ENCODE measurements at places on chromosomes 7 and 10.
A peak's percentile ranks its signal among the peaks of the same experiment; 100 is the strongest.

GRCh38 chr7:14760730-14761478 lies 141.6 kb downstream of the DGKB start:
- DNase-seq: no peak

GRCh38 chr10:132540456-132540855 lies 2.9 kb downstream of the INPP5A start:
- DNase-seq: no peak

GRCh38 chr10:59360605-59361405 lies 1.5 kb downstream of the FAM13C start:
- DNase-seq: no peak

DNA sequence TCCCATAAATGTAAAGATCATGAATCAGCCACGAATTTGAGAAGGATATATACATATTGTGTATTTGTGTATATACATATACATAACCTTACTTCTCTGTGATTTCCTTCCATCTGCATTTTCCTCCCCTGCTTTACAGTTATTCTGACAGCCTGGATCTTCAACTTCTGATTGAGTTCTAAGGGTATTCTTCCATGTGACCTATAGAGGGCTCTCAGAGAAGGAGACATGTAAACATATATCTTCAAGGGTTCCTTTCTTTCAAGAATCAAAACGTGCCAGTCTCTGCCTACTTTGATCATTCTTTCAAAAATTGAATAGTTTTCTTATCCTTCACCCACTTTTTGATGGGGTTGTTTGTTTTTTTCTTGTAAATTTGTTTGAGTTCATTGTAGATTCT lies 453.7 kb upstream of the POT1 start:
- no peak for DNase-seq

DNA sequence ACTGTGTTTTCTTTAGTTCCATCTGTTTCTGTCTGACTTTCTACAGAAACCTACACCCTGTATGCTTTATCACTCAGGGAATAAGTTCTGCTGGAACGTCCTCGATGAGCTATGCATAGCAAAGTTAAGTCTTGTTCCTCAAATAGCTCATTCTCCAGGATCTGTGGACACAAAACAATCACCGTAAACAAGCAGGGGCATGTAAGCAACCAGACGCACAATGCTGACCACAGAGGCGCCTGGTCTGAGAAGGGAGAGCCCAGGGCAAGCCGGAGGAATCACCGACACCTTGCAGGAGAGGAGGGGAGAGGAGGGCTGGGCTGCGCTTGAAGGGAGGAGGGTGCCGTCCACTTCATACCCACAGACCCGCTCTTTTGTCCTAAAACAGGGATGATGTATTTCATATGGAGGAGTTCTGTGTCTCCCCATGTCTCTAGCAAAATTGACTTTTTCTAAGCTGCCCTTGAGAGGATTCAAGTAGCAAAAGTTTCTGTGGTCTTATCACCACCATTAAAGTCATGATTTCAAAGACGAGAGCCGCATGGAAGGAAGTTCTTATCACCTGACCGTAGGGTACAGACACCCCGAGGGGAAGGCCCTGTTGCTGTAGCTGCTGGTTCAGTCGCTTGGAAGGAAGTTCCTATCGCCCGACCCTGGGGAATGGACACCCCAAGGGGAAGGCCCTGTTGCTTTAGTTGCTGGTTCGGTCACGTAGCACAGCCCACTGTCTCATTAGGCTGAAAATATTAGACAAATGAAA lies 14.3 kb downstream of the CALML3 start:
- no peak for DNase-seq

DNA sequence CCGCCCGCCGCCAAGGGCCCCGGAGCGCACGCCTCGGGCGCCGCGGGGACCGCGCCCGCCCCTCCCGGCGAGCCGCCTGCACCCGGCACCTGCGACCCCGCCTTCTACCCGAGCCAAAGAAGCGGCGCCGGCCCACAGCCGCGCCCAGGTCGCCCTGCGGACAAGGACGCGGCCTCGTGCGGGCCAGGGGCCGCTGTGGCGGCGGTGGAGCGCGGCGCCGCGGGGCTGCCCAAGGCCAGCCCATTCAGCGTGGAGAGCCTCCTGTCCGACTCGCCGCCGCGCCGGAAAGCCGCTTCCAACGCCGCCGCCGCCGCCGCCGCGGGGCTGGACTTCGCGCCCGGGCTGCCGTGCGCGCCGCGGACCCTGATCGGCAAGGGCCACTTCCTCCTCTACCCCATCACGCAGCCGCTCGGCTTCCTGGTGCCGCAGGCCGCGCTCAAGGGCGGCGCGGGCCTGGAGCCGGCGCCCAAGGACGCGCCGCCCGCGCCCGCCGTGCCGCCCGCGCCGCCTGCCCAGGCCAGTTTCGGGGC lies 3.5 kb downstream of the UNCX start:
- DNase-seq: no peak

DNA sequence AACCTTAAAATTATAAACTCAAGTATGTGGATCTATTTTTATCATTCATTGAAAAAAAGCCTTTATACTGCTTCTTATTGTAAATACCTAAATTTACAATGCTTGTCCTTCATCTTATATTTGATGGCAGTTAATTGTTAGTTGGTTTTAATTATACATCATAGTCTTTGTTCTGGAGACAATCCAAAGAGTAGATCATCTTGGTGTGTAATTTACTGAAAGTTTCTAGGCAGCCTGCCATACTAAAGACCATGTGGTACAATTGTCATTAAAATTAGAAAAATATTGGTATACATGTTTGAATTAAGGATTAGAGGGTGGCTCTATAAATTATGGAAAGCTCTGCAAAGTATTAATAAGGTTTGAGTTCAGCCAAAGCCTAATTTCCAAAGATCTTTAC lies 231.4 kb downstream of the KCND2 start:
- DNase-seq: no peak

DNA sequence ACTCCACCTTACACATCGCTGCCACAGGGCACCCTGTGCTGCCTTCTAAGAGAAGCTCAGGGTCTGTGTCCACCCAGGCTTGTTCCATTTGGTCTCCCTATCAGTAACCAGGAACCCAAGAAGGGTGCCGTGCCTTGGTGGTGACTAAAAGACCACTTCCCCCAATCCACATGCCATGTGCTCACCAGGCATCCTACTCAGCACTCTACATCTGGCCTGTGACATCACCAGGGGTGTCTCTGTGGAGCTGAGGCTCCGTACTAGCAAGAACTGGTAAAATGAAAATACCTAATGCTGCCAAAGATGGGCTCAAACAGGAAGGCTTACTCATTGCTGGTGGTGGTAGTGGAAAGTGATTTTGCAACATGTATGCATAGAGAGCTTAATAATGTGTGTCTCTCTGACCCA lies 19.0 kb upstream of the C10orf71 start:
- DNase-seq: no peak

DNA sequence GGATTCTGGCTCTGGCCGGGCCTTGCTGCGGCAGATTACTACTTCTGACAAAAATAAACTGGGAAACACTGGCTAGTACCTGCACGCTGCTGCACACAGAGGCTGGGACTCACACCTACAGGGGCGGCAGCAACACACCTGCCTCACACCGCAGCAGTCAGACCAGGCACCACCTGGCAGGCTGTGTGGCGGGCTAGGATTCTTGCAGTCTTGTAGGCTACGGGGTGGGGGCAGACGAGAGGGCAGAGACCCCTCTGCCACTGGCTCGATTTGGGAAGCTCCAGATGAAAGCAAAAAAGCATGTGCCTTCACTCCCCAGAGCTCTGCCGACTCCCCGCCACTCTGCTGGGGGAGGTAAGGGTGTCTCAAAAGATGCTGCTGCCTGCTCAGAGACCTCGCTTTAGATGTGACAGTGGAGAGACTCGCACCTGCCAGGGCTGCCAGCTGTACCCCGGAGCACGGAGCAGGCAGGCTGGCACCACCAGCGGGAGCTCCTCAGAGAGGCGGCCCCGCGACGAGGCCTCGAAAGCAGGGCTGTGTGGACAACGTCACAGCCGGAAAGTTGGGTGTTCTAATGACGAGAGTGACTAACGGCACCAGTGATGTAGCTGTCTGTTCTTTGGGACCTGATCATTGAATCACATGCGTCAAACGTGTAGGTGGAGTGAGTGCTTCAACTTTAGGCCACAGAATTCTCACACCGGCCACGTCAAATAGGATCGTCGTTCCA lies 250.5 kb downstream of the ZMYND11 start:
- no peak for DNase-seq

DNA sequence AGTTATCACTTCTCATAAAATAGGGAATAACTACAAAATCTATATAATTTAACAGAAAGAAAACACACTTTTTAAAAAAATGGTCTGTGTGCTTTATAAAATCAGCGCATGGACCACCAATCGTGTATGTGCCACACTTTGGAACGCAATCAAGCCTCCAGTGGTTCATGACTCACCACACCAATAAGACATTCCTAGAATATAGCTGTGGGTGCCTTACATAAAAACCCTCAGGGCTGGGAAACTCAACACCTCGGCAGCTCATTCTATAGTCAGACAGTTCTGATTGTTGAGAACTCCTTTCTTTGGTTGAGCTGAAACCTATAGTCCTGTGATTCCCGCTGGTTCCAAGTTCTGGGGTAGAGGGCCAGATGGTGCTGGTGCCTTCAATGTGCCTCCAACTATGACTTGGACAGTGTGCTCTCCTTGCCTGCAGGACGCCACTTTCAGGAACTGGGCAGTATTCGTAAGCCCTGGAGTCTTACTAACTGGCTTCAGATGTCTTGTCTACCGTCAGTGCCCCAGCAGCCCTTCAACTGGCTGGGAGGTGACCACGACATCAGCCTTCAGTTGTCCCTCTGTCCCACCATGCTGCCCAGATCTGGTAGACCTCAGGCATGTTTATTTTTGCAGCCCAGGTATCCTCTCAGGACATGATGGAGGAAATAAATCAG lies 135.7 kb upstream of the GDF10 start:
- no peak for DNase-seq

- no peak for DNase-seq
Measured at GRCh38 chr7:5591278-5591874, 167.7 kb upstream of the TNRC18 start.

DNA sequence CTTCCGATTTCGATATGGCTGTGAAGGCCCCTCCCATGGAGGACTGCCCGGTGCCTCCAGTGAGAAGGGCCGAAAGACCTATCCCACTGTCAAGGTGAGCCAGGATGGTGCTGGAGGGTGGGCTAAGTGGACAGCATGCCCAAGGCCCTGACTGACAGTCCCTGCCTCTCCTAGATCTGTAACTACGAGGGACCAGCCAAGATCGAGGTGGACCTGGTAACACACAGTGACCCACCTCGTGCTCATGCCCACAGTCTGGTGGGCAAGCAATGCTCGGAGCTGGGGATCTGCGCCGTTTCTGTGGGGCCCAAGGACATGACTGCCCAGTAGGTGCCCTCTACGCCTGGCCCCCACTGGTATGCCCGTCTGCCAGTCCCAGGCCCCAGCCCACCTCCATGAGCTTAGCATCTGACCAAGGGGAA lies 1.2 kb downstream of the NFKB2 start:
- DNase-seq: no peak

GRCh38 chr7:123022576-123022975 lies 27.1 kb upstream of the TAS2R16 start:
- no peak for DNase-seq

GRCh38 chr10:92111336-92111939 lies 179.4 kb downstream of the CPEB3 start:
- DNase-seq: no peak

GRCh38 chr7:116626886-116627285 lies 45.1 kb upstream of the MET start:
- no peak for DNase-seq

DNA sequence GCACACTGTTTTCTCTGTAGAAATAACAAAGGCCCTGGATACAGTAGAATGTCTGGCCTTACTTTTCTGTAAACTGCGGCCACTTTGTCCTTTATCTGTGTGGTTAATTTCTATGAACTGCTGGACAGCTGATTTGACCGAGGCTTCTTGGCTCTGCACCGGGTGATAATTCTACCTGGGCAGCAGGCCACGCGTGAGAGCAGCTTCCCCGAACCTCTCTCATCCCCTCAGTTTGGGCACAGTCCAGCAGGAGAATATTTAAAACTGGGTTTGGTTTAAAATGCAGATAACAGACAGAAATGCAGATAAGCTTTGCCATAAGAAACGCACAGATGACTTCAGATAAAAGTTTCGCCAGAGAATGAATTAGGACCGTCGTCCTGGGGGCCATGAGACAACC lies 81.0 kb downstream of the CELF2 start:
- no peak for DNase-seq

DNA sequence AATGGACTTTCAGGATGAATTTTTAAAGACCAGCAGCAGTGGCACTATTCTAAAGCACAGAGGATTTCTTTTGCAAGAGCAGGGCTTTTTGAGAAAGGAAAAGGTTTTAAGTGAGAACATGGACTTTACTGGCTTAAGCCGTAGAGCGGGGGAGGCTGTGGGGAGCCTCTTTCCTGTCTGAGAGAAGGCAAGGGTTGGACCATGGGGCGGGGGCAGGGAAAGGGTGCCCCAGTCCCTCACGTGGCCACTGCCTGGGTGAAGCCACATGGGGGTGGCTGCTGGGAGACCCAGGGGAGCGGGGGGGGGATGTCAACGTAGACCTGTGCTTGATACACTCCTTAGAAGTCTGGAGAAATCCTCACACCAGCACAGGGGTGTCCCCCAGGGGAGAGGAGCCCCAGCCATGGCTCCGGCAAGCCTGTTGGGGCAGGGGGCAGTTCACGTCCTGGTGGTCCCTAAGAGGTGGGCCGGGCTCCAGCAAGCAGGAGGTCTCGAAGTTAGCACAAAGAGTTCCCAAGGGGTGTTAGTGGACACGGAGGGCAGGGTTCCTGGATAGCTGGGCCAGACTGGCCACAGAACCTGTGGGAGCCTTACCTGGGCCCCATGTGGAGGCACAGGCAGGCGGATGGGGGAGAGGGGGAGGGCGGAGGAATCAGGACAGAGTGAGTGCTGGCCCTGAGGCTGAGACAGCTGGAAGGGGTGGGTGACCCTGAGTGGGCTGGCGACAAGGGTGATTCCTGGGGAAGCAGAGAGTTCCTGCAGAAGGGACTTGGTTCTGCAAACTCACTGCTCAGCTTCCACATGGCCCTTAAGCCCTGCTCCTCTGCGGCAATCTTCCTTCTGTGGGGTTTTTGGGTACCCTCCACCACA lies 36.9 kb upstream of the ELFN1 start:
- no peak for DNase-seq

- DNase-seq: no peak
Measured at GRCh38 chr7:18471476-18472160, 23.9 kb upstream of the HDAC9 start.

DNA sequence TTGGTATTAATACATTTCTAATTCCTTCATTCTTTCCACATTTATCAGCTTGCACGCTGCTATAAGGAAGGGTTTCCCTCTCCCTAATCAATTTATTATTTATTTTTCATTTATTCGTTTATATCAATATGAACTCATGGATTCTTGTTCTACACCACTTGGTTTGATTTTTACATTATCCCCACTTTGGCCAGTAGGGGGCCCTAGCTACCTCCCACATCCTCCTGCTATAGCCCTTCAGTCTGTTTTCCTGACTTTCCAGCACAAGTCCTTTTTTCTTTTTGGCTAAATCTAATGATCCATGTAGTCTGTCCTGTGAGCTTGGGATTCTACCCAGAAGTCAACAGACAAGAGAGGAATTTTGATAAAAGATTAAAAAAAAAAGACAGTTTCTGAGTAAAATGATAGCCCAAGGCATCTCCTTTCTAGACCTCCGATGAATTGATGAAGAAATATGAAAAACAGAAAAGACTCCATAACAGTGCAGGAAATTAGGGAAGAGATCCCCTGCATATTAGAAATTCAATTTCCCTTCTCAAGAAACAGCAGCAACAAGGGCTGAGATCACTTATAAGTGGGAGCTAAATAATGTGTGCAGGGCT lies 47.7 kb downstream of the LYZL2 start:
- peak; percentile 20 for DNase-seq

All from GM18507 (cell line).